Large intestine (tissue), 12 donors: ENCODE measurements at places on chromosomes 1 and 21. TPM values are rescaled to one million over a fixed set of nuclear protein-coding genes. Genes with fewer than 3 reads are reported as not detected.

The WDR64 gene
- polyA plus RNA-seq = 0.03 TPM

DNA sequence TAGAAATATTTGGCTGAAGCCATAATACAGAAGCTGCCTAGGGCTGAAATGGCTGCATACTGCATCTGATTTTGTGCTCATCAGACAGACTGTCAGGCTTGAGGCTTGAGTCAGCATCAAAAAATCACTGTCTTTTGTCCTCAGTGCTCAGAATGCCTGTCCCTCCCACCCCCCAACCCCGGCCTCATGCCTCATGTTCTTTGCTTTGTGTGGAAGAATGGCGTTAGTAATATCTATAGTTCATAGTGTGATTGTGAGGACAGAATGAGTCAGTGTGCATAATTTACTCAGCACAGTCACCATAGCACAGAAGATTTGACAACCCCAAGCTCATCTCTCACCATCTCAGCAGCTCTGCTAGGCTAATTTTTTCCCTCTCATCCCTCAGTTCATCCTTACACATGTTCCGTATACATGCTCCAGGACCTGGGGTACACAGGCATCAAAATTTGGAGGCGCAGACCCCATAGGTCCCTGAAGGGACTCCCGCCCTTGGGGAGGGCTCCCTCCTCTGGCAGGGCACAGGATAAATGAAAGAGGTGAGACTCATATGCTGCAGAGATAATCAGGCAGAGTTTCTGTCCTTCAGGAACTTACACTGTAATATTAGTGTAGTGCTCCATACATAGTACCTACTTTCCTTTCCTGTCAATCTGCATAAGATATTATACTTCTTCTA, 159.1 kb upstream of the C8B start:
- no peak for DNase-seq

GRCh38 chr1:229129301-229130027, 141.4 kb upstream of the RAB4A start:
- DNase-seq = no peak

The RSPO1 gene
- 2.2 TPM for polyA plus RNA-seq

The ATP5PO gene
- polyA plus RNA-seq = 276 TPM

DNA sequence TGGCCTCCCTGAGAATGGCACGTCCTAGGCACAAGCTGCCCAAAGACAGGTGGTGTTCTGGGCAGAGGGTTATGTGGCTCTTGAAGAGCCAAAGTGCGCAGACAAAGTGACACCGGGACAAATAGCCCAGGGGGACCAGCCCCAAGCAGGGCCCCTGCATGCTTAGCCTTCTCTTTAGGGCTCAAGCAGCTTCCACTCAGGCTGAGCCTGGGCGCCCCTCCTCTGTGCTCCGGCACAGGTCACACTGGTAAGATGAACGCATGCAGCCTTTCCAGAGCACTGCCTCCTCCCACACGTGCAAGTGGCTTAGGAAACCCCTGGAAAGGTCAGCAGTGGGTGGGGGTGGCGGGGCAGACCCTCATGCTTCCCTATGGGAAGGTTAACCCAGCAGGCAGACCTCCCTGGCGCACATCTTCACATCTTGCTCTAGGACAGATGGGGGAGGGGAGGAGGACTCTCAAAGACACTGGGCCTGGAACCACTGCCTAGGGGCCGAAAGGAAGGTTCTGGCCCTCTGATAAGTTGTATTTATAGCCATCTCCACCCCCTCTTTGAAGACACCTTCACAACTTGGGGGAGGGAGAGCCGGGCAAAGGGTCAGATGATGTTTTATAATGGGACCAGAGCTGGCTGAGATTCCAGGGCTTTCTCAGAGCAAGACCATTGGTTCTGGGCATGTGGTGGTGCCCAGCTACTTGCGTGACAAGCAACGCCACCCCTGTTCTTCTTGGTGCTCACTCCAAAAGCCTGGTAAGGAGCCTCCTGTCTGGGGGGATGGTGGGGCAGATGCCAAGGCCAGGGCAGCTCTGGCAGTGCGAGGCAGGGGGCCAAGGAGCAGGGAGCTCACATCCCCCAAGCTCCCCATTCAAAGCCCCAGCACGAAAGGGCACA, 5.5 kb downstream of the KLHL21 start:
- no peak for DNase-seq

- DNase-seq = peak; percentile 29
These were observed 7.6 kb downstream of the TTF2 start for GRCh38 chr1:117067533-117068370.

The ELAVL4 gene
- 25.1 TPM for polyA plus RNA-seq

- DNase-seq = no peak
These were observed 41.4 kb downstream of the NEXN start for GRCh38 chr1:77929806-77930205.

DNA sequence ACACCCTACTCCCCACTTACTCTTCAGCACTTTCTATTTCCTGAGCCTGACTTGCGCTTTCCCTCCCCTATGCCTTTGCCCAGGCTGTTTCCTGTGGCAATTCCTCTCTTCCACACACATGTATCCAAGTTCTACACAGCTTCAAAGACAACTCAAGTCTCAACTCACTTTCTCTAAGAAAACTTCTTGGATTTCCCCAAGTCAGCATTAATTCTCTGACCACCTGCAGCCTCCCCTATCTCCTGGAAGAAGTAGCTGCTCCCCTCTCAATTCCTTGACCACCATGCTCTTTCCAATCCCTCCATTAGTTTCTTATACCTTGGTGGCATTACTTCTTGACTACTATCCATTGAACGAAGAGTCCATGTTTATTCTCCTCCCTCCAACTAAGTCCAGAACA, 42.8 kb downstream of the NMNAT2 start:
- DNase-seq = no peak

DNA sequence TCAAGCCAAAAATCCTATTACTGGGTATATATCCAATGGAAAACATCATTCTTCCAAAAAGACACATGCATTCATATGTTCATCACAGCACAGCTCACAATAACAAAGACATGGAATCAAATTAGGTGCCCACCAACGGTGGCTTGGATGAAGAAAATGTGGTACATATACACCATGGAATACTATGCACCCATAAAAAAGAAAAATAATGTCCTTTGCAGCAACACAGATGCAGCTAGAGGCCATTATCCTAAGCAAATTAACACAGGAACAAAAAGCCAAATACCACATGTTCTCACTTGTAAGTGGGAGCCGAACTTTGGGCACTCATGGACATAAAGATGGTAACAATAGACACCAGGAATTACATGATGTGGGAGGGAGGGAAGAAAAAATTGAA, 113.6 kb downstream of the MRPL39 start:
- DNase-seq = no peak

The E2F2 gene
- 2.8 TPM for polyA plus RNA-seq

GRCh38 chr1:2046174-2046917, 3.9 kb upstream of the PRKCZ start:
- DNase-seq = peak; percentile 76

DNA sequence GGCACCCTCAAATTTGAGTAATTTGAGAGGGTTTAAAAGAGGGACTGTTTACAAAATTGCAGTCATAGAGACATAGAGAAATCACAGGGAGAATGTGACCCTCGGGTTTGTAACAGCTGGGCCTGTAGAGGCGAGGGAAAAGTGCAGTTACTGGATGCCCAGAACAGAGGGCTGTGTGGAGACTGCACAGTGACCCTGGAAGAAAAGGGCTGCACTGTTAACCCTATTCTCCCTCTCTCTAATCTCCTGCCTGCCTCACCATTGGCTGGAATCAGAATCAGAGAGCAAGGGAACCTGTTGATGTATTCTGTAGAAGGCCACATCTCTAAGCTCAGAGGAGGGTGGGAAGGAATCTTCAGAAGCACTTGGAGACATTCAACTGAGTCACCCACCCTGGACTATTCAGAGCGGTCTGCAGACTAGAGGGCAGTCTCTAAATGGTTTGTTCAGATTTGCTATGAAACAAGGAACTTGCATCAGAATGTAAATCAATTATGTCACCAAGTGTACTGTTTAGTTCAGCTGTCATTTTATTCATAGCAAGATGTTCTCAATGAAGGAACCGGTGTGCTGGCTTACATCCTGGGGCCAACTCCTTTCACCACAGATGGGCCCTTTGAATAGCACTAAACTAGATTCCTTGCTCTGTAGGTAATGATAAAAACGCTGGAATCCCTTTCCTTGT, 132.2 kb upstream of the HOOK1 start:
- no peak for DNase-seq

DNA sequence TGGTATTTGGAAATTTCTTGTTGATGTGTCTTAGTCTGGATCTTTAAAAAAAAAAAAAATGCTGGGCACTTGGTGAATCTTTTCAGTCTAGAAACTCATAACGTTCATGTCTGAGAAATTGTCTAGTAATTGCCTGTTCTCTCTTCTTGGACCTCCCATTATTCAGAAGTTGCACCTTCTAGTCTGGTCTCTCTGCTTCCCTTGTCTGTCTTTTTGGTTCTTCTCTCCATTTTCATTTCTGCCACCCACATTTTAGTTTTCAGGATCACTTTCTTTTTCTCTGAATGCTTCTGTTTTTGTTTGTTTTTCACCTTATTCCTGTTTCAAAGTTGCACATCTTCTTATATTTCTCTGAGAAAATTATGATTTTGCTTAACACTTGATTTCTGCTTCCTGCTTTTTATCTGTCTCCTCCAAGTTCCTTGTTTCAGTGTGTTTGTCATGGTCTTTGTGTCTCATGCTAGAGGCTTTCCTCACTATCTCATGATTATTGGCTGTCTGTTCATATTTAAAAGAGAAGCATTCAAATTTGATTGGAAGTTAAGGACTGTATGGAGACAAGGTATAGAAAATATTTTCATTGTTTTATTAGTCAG, 21.3 kb downstream of the BACE2 start:
- no peak for DNase-seq
